ENCODE measurements at places on chromosomes 5 and 9.

GRCh38 chr5:143581649-143582048 lies 178.2 kb upstream of the NR3C1 start:
- no peak for DNase-seq

DNA sequence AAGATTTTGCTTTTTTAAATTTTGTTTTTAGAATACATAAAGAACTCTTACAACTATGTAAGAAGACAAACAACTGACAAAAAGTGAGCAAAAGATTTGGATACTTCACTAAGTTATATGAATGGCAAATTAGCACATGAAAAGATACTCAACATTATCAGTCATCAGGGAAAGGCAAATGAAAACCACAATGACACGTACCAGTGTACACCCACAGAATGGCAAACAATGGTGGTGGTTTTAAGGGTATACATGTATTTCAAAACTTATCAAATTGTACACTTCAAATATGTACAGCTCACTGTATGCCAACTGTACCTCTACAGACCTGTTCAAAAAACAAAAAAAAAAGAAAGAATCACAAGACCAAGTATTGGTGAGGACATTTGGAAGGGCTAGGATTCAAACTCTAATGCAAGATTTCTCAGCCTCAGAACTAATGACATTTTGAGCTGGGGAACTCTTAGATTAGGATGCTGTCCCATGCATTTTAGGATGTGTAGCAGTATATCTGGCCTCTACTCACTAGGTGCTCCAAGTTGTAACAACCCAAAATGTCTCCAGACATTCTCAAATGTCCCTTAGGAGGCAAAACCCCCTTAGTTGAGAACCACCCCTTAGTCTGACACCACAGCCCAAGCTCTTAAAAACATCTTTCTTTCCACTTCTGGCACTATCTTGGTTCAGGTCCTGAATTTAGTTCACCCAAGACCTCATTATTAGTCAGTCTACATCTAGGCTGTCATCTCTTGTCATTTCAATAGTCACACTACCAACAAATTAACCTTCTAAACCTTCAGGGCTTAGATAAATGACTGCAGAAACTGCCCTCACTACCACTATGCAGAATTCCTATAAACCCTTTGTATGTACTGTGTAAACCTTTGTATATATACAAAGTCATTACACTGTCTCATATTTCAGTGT lies 9.7 kb downstream of the SCAI start:
- DNase-seq = no peak

DNA sequence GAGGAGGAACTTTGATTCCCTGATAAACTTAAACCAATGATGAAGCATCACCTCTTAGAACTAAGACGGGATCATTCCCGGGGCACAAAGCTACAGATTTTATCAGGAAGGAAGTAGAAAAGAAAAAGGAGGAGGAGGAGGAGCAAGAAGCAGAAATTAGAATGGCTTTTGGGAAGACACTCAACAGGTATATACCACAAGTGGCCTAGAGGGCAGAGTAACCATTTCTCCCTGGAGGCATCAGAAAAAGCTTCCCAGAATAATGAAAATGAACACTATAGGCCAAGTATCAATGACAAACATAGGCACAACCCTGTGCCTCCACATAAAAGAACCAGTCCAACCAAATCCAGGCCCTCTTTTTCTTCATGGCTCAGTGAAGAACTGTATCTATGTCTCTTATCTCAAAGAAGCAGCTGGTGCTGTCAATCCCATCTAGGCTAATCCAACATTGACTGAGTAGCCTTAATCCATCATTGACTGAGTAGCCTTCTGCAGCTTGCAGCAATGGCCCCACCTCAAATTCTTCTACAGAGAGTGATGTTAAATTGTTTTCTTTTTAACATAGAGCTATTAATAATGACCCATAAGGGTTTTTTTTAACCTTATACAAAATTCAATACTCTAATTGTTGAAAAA lies 178.8 kb upstream of the KIF2A start:
- DNase-seq = no peak

GRCh38 chr9:87601595-87601994 lies 103.9 kb downstream of the DAPK1 start:
- DNase-seq = no peak

DNA sequence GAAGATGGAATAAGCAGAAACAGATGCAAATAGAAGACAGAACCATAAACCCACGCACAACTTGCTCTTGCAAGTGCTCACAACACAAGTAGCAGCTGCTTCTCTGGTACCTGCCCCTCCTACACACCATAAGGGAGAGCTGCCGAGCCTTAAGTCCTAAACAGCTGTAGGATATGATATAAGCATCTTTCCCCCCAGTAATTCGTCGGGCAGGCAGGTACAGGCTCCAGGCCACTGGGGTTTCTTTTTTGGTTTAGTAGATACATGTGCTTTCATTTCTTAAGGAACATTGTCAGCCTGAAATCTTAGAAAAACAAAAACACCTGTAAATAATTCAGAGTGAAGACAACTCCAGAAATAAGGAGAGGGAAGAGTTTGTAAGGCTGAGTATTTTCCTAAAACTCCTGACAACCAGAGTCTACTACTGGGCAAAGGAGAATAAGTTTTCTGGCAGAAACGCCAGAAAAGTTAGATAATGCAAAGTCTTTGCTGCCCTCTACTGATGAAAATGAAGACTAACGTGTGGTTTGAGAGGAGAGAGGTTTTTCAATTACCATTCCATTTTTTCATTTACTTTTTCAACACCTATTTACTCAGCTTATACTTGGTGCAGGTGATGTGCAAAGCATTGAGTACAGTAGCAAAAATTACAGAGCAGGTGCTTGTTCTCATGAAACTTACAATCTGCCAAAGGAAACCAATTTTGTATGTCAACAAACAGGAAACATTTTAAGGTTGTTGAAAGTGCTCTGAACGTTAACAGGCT lies 20.1 kb upstream of the TCERG1 start:
- DNase-seq = peak; percentile 46

DNA sequence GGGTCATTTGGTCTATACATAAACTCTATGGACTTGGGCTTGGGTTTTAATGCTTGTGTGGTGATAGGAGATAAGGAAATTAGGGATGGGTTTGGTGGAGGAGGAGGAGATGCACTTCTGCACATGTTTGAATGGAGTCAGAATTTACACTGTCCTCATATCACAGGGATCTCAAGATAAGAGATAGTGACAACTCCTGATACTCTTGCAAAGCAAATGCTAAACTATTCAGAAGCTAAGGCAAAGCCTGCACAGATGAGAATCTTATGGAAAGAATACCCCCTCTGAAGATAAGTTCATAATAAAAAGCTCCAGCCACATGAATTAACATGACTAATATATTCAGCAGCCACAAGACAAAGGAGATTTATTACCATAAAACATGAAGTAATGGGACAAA lies 90.2 kb downstream of the XRCC4 start:
- DNase-seq = no peak

DNA sequence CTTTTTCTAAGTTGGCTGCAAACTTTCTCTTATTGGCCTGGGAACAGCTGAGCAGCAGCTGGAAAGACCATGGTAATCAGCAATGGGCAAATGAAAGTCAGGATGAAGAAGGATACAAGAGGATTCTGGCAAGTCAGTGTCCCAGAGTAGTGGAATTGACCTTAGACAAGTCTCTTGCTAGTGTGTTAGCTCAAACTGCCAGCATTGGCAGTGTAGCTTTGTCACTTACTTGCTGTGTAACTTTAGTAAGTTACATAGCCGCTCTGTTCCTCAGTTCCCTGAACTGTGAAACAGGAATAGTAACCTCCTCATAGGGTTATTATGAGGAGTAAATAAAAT lies 3.6 kb downstream of the ALDH1A1 start:
- DNase-seq = no peak

- no peak for DNase-seq
These were observed 60.1 kb downstream of the KCTD16 start for GRCh38 chr5:144230806-144231205.

- DNase-seq = no peak
These were observed 28.4 kb downstream of the ZDHHC11B start for GRCh38 chr5:756171-756570.

DNA sequence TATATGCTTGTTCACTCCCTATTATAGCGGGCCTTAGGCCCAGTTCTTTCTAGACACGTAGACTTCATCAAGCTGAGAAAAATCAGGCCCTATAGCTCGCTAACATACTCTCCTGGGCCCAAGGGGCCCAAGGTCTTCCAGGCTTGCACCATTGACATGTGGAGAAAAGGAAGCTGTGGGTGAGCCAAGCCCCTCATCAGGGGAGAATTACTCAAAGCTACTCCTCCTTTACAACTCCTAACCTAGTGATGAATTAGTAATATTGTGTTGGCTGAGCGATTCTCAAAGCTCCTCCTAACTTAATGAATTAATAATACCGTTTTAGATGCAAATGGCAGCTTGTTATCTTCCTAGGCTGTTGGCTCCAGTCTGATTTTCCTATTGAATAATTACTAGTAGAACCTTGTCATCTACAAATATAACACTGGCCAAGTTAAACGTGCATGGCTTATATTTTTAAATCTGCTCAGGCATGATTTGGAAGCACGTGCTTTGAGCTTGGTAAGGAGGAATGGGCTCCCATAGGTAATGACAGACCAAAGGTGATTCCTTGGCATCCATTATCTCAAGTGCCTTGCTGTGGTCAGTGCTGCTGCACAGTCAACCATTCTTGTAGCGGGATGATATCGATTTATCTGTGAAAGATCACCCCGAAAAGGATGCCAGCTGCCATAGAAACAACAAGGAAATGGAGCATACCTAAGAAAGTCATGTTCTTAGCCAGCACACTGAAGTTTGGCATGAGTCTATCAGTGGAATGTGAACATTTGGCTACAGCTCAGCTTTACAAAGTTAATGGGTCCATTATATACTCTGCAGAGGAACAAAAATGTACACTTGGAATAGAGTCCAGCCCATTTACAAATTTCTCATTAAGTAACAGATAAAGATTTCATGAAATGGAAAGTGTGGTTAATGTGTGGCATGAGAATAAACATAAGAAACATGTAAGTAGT lies 23.8 kb downstream of the LVRN start:
- no peak for DNase-seq

DNA sequence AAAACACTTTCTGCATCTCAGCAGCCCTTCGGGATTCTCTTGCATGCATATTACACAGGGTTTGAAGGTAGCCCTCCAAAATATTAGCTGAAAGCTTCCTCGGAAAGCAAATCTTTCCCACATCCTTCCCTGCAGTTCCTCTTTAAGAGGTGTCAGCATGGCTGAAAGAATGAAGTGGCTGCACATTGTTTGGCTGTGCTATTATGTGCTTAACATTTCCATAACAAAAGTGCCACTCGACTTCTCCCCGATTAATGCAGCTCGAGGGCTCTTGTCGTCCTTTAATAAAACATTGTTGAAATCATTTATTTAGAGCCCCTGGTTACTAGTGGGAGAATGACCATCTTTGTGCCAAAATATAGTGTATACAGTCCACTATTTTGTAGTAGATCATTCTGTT lies 6.5 kb downstream of the GAS1 start:
- no peak for DNase-seq

- DNase-seq = no peak
These were observed 26.5 kb upstream of the BASP1 start for GRCh38 chr5:17190799-17191391.

- DNase-seq = no peak
These were observed 83.9 kb downstream of the TRPM3 start for GRCh38 chr9:71037521-71037920.

- DNase-seq = no peak
These were observed 128.2 kb upstream of the IRX2 start for GRCh38 chr5:2879701-2880100.

DNA sequence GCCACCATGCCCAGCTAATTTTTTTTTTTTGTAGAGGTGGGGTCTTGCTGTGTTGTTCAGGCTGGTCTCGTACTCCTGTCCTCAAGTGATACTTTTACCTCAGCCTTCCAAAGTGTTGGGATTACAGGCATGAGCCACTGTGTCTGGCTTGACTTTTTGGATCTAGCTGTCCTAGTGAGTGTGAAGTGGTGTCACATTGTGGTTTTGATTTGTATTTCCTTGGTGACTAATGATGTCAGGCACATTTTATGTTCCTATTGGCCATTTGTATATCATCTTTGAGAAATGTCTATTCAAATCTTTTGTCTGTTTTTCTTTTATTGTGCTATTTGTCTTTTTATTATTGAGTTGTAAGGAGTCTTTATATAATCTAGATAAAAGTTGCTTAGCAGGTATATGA lies 53.5 kb upstream of the MCCC2 start:
- DNase-seq = no peak

GRCh38 chr5:144265643-144266247 lies 95.1 kb downstream of the KCTD16 start:
- DNase-seq = no peak

- peak; percentile 86 for DNase-seq
These were observed at the start of gene PRXL2C for GRCh38 chr9:96655198-96655851. PRXL2C (minus strand) TSS chr9:96655317; CDS start chr9:96655281, 36 bp downstream.

DNA sequence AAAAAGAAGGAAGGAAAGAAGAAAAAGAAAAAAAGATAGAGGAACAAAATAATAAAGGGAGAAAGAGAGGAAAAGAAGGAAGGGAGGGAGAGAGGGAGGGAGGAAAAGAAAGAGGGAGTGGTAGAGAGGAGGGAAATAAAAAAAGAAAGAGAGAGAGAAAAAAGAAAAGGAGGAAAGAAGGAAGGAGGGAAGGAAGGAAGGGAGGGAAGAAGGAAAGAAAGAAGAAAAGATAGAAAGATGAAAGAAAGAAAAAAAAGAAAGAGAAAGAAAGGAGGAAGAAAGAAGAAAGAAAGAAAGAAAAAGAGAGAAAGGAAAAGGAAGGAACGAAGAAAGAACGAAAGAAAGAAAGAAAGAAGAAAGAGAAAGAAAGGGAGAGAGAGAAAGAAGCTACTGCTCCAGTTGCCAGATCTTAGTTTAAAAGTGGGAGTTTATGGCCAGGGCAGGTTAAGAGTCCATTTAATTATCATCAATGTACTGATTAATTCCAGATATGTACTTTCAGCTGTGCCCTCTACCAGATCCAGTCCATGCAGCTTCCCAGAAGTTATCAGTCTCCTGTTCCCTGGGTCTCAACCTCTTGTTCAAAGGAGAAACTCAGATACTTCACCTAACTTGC lies 1378.5 kb upstream of the NUDT12 start:
- DNase-seq = no peak

- DNase-seq = no peak
These were observed 35.3 kb upstream of the KCNV2 start for GRCh38 chr9:2681981-2682380.

- no peak for DNase-seq
These were observed 4.2 kb upstream of the HAVCR2 start for GRCh38 chr5:157113002-157113401.

- no peak for DNase-seq
These were observed 92.9 kb upstream of the IER5L start for GRCh38 chr9:129270903-129271431.

- DNase-seq = no peak
These were observed 100.8 kb upstream of the TLE4 start for GRCh38 chr9:79470954-79471353.

Data from K562 (cell line).